ENCODE measurements at places on chromosomes 16 and 17.

- DNase-seq, result no peak
Observed at GRCh38 chr17:29707212-29707571, 84.5 kb upstream of the CORO6 start.

GRCh38 chr17:4827399-4827798, 5.7 kb upstream of the MINK1 start:
- DNase-seq, result peak; percentile 16

GRCh38 chr17:21357696-21358656, 18.2 kb upstream of the KCNJ12 start:
- no peak for DNase-seq

GRCh38 chr17:56824503-56824902, 9.2 kb downstream of the C17orf67 start:
- DNase-seq, result no peak

All from neural progenitor cell (in vitro differentiated cells).